ENCODE measurements at places on chromosomes 7 and 10. TPM values are rescaled to one million over a fixed set of nuclear protein-coding genes. Genes with fewer than 3 reads are reported as not detected.

GRCh38 chr10:75438275-75438674 is 6.9 kb downstream of the LRMDA start:
- DNase-seq: no peak

DNA sequence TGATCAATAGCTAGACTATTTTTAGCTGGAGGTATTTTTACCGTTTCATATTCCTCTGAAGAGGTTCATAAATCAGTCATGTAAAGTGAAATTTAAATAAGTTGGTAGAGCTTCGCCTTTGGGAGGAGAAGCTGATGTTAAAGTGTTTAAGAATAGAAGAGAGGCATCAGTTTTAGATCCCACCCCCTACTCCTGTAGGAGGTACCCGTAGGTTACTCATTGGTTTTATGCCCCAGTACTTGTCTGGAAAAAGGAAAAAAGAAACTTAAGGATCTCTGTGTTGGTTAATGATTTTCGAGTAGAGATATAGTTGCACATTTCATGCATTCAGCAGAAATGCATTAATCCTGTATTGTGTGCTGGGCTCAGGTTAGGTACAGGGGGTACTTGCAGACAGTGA is 8.7 kb downstream of the ZNF365 start:
- DNase-seq: no peak

DNA sequence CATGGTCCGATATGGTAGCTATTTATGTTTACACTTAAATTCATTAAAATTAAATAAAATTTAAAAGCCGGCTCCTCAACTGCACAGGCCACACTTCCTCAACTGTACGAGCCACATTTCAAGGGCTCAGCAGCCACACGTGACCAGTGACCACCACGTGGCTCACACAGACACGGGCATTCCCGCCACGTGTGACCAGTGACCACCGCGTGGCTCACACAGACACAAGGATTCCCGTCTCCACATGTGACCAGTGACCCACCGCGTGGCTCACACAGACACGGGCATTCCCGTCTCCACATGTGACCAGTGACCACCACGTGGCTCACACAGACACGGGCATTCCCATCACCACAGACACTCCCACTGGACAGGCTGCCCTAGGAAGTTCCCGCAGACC is 91.3 kb downstream of the PDGFA start:
- no peak for DNase-seq

- DNase-seq: no peak
Observed at GRCh38 chr10:126119599-126119998, 223.2 kb downstream of the FANK1 start.

DNA sequence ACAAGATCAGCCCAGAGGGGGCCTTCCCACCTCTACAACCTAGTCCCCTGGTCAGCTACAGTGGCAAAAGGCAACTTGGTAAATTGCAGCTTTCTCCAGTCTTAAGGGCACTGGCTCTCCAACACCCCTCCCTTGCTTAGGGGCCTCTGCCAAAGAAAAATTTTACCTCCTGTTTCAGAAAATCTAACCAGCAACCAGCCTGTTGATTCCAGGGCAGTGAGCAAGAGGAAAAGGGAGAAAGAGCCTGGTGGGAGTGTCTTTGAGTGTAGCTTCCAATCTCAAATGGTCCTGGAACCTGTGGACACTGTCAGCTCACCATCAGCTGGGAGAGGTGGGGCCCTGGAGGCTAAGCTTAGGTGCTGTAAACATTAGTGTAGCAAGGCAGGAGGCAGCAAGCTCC is 22.9 kb downstream of the ACTR1A start:
- no peak for DNase-seq

ANXA8 gene
- total RNA-seq: not detected

SLC13A4 gene
- not detected for total RNA-seq

OR2A12 gene
- total RNA-seq: not detected

All from T-cell (primary cell).